CD4-positive, alpha-beta T cell treated with Interleukin-4 for 4 hours (primary cell): ENCODE measurements at places on chromosomes 13 and 19.

GRCh38 chr19:13275016-13275722, 125.0 kb downstream of the IER2 start:
- peak; percentile 18 for DNase-seq

DNA sequence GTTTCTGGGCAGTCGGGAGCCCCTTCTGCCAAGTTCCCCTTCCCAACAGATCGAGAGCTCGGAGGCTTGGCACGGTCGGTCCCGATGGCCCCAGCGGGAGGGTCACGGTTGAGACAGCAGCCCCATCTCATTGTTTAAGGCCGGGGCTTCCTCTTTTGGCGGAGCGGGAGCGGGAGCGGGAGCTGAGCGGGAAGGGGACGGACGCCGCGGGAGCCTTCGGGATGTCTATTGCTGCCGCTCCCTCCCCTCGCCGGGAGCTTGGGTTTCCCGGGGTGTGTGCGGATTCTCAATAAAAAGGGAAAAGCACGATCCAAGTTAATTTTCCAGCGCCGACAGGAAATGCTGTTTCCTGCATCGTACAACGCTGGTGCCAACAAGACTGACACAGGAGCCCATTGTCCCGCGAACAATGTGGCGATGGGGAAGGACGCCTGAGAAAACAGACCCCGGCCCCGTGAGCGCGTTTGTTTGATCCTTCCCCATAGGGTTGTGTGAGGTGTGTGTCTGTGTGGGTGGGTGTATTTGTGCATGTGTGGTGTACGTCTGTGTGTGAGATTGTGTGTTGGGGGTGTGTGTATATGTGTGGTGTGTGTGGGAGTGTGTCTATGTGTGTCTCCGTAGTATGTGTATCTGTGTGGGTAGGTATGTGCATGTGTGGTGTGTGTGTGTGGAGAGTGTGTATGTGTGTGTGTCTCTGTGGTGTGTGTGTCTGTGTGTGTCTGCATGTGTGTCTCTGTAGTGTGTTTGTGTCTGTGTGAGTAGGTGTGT, 36.3 kb upstream of the FLT1 start:
- DNase-seq: no peak

GRCh38 chr13:54928071-54928470, 1899.5 kb downstream of the OLFM4 start:
- no peak for DNase-seq

DNA sequence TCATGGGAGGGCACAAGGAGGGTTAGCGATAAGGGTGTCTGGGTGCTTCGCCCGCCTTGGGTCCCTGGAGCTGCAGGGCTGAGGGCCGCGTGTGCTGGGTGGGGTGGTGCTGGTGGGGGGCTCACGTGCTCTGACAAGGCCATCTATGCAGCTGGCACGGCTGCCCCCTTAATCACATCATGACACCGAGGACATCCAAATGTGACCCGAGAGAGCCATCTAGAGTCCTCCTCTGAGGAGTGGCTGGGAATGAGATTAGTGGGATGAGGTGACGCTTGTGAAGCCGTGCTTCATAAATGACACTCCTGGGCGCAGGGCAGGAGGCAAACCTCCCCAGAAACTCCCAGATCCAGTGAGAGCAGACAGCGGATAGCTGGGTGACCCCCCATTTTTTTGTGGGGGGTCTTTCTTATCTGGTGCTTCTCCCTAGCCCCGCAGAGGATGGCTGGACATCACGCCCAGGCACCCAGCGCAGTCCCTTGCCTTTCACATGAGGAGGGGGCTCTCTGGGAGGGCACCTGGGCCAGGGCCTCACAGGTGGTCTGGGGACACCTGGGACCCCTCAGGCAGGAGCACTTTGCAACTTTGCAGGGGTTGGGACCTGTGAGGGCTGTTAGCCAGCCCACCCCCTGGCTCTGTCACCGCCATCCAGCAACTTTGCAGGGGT, 6.6 kb downstream of the FZR1 start:
- DNase-seq: no peak

- DNase-seq: no peak
Measured at GRCh38 chr13:25988661-25989060, 63.2 kb downstream of the SHISA2 start.

GRCh38 chr19:33063356-33063752, 1.3 kb downstream of the RHPN2 start:
- no peak for DNase-seq

- no peak for DNase-seq
Measured at GRCh38 chr19:14494910-14495671, 836 bp downstream of the GIPC1 start.

GRCh38 chr19:16470911-16471811, 609 bp downstream of the EPS15L1 start:
- DNase-seq: no peak

DNA sequence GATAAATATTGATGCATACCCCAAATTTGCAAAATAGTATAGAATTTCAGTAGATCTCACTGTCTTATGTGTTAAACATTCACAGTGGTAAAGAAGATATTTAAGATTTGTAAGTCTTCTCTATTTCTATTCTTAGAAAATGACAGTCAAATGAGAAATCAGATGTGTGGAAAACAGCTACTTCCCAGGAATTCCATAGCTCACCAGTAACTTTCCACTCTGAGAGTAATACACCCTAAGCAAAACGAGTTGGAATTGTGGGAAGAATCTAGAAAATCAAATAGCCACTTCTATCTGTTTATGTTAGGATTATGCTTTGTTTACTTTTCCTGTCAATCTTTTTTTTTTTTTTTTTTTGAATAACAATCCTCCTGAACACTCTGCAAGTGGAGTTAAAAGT, 69.1 kb downstream of the FLT1 start:
- no peak for DNase-seq

GRCh38 chr13:105814902-105815250, 720.6 kb downstream of the EFNB2 start:
- no peak for DNase-seq
